ENCODE measurements at places on chromosomes 4 and X. TPM values are rescaled to one million over a fixed set of nuclear protein-coding genes. Genes with fewer than 3 reads are reported as not detected.

Gene MAP3K15
- total RNA-seq: not detected

Gene IQSEC2
- 49.3 TPM for total RNA-seq

Gene NMU
- total RNA-seq: 22.6 TPM

Gene VBP1
- total RNA-seq: 68.9 TPM

Gene PAK3
- total RNA-seq: not detected

Gene PABPC5
- total RNA-seq: not detected

Gene FAM193A
- total RNA-seq: 23.4 TPM

Gene TCEAL7
- total RNA-seq: not detected

Gene REELD1
- not detected for total RNA-seq

Gene RNF175
- not detected for total RNA-seq

GRCh38 chrX:93673869-93674271 lies at the start of gene FAM133A:
Gene FAM133A, plus strand, starts transcription at chrX:93674206. Its CDS starts 35,214 bp downstream, at chrX:93709420.
- H3K4me1 ChIP-seq: no peaks in the 10 kb centered on the region
- H3K4me3 ChIP-seq: no peak within 1 kb of the TSS
- H3K27ac ChIP-seq: no peak within 1 kb of the TSS
- no peaks in the 10 kb centered on the region for H3K27me3 ChIP-seq

GRCh38 chrX:7891928-7892327 lies 35.3 kb downstream of the PNPLA4 start:
- H3K27ac ChIP-seq: no peak overlapping the region
- H3K27me3 ChIP-seq: no peaks in the 10 kb centered on the region
- H3K4me1 ChIP-seq: no peaks in the 10 kb centered on the region
- no peak for DNase-seq

DNA sequence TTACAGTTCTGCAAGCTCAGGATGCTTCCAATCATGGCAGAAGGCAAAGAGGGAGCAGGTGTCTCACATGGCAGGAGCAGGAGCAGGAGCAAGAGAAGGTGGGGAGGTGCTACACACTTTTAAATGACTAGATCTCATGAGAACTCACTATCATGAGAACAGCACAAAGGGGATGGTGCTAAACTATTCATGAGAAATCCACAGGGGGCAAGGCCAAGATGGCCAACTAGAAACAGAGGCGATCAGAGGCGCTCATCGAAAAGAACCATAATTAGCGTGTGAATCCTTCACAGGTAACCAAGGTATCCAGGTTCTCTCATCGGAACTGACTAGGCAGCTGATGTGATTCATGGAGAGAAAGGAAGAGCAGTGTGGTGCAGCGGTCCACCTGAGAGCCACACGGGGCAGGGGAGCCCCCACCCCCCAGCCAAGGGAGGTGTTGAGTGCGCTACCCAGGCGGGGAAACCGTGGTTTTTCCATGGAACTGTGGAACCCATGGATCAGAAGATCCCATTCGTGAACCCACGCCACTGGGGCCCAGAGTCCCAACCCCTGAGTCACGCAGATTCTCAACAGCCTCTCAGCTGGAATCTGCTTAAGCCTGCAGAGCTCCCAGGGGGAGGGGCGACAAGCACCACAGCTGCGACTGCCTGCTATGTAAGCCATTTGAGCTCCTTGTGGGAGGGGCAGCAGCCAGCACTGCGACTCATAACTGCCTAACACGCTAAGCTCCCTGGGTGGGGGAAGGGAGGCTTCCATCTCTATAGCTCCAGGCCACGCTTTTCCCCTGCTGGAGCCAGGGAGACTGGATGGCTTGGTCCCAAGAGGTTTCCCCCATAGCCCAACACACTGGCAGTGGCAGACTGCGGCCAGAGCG lies 46.7 kb downstream of the FGF16 start:
- H3K27ac ChIP-seq: no peak overlapping the region
- peak; percentile 5 for DNase-seq
- H3K36me3 ChIP-seq: no peaks in the 10 kb centered on the region
- H3K4me1 ChIP-seq: no peaks in the 10 kb centered on the region

DNA sequence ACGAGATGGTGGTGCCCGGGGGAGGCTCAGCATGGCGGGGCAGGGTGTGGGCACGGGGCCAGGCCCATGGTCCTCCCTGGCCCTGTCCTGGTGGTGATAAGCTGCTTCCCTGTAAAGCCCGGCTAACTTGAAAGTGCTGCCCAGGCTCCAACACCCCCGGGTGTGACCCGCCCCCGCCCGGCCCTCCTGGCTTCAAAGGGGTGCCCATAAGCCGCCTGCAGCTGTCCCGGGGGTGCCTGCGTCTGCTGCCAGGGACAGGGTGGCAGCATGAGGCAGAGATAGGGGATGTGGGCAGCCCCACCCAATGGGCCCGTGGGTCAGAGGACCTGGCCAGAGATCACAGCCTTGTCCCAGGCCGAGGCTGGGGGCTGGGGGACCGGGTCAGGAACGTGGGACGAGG lies 18.1 kb downstream of the FGFRL1 start:
- no peak overlapping the region for H3K4me3 ChIP-seq
- peaks cover 19% of the 10 kb centered on the region for H3K27me3 ChIP-seq
- no peaks in the 10 kb centered on the region for H3K4me1 ChIP-seq
- H3K36me3 ChIP-seq: no peaks in the 10 kb centered on the region
- DNase-seq: no peak

GRCh38 chrX:103554687-103555424 lies 30.5 kb upstream of the TCEAL4 start:
- peak overlapping the region; percentile 52 for H3K27ac ChIP-seq
- peak overlapping the region; percentile 93 for H3K4me3 ChIP-seq
- peak; percentile 60 for DNase-seq
- H3K27me3 ChIP-seq: no peaks in the 10 kb centered on the region

DNA sequence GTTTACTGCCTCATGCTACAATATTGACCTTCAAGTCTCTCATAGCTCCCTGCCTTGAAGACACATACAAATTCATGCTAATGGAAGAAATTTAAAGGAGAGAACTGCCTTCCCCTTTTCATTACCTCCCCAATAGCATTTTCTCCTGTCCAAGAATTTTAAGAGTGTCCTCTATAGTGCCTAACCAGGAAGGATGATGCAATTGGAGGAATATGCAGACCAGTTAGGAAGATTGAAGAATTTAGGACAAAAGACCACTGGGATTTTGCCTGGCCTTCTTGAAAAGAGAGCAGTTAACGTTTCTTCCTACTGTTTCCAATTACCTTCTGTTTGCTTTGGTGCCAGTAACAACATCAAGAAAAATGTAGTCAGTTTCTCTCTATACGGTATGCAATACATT lies 443.9 kb downstream of the INPP4B start:
- H3K27me3 ChIP-seq: no peaks in the 10 kb centered on the region
- DNase-seq: no peak
- H3K4me1 ChIP-seq: peaks cover 41% of the 10 kb centered on the region
- H3K4me3 ChIP-seq: no peak overlapping the region

DNA sequence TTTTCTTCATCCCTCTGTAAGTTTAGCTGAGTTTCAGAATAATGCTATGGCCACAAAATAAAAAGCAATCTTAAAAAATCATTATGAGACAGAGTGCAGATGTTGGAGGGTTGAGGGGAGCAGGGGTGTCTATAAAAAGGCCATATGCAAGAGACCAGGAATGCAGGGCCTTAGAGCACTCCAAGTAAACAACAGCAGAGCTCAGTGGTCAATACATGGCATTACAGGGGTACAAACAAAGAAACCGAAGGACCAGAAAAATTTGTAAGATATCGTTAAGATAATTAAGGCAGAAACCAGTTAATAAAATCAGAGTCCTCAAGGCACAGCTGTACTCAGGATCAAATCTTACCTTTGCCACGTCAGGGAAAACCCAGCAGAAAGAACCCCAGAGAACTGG lies 28.4 kb upstream of the NDST3 start:
- H3K36me3 ChIP-seq: no peaks in the 10 kb centered on the region
- H3K4me3 ChIP-seq: no peak overlapping the region
- H3K27ac ChIP-seq: no peak overlapping the region
- DNase-seq: no peak

DNA sequence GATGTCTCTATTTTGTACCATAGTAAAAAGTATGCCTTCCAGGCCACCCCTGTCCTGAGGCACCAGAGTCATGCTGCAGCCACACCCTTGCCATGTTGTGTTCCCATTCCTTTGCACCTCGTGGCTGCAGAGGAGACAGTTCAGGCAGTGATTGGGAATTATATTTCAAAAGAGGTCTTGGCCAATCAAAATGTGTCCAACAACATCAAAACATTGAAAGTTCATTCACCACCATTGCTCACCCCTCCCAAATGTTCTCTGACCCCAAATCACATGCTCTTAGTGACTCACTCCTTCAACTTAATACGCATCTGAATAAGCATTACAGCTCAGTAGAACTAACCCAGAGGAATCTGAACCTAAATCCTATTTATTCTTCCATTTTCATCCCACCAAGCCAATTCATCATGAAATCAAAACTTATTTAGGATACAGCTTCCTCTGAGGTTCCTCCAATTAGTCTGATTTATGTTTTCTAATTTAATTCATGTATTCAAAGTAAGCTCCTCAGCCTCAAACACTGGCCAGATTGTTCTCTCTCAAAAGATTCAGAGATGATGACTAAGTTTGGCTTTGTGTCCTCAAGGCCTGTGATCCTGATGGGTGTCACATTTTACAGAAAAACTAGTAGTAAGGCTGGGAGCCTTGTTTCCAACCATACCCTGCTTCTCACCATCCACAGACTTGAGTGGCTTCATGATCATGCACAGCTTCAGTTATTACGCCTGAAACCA lies 323.2 kb upstream of the INTU start:
- no peaks in the 10 kb centered on the region for H3K27me3 ChIP-seq
- H3K27ac ChIP-seq: no peak overlapping the region
- H3K36me3 ChIP-seq: no peaks in the 10 kb centered on the region
- no peaks in the 10 kb centered on the region for H3K4me1 ChIP-seq
- no peak for DNase-seq
- no peak overlapping the region for H3K4me3 ChIP-seq

- H3K36me3 ChIP-seq: no peaks in the 10 kb centered on the region
- peak overlapping the region; percentile 31 for H3K4me3 ChIP-seq
- peak overlapping the region; percentile 91 for H3K27ac ChIP-seq
These were observed 23.3 kb downstream of the ARHGAP24 start for GRCh38 chr4:85498068-85498733.

DNA sequence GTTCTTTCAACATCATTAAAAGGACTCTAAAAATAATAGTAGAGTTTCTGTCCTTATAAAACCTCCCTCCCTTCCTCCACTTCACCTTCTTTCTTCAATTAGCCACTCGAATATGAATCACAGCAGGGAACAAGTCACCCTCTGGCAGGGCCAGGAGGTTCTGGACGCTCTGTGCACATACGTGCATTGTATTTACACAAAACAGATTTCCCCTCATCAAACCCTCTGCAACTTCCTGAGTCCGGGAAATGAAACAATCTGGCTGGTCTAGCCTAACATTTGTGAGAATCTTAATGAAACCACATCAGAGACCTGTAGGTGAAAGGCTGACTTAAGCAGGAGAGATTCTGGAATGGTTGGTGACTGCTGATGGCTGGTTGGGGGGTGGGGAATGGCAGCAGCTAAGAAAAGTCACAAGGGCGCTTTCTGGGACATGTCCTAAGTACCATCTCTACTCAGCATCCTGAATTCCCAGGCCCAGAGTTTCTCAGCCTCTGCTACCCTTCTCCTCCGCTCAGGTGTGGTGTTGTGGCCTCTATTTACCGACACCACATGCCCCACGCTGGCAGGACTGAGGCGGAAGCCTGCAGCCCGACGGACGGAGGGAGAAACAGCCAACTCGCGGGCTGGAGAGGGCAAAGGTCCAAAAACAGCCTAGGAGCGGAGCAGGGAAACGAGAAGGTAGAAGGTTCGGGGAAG lies 1.0 kb downstream of the ZDHHC9 start:
- peak overlapping the region; percentile 90 for H3K4me3 ChIP-seq
- peak overlapping the region; percentile 97 for H3K27ac ChIP-seq
- no peaks in the 10 kb centered on the region for H3K27me3 ChIP-seq

- H3K36me3 ChIP-seq: no peaks in the 10 kb centered on the region
- no peak overlapping the region for H3K4me3 ChIP-seq
- no peak overlapping the region for H3K27ac ChIP-seq
These were observed 692.6 kb downstream of the FAM133A start for GRCh38 chrX:94366616-94367015.

DNA sequence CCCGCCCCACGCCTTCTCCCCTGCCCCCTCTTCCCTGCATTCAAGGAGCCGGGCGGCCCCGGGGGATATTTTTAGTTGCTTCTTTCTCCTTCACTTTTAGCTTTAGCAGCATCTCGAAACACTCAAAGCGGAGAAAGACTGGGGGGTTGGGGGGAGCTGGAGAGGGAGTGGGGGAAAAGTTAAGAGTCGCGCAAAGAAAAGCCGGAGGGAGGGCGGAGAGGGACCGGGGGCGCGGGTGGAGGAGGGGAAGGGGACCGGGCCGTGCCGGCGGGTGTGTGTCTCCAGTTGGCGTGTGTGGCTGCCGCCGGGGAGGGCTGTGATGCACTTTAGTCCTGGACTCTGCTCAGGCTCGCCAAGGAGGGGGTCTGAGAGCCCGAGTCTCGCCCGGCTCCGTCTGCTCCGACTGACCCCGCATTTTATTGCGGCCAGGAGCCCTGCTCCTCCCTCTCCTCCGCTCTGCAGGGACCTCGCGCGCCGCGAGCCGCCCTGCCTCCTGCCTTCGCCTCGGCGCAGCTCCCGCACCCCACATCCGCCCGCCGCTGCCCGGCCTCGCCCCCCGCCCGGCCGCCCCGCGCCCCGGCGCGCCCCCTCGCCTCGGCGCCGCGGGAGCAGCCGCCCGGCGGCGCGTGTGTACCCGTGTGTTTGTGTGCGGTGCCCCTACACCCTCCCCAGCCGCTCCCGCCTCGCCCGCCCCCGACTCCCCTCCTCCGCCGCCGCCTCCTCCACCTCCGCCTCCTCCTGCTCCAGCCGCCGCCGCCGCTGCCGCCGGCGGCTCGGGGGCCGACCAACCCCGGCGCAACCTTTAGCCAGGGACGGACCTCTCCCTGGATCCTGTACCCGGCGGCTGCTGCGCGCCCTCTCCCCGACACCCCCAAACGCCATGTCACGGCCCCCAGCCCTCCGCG lies 1.4 kb downstream of the ZNF827 start:
- no peak for DNase-seq
- H3K27me3 ChIP-seq: no peaks in the 10 kb centered on the region
- H3K4me1 ChIP-seq: peaks cover 22% of the 10 kb centered on the region
- peak overlapping the region; percentile 93 for H3K27ac ChIP-seq
- H3K36me3 ChIP-seq: no peaks in the 10 kb centered on the region
- peak overlapping the region; percentile 84 for H3K4me3 ChIP-seq

- H3K36me3 ChIP-seq: no peaks in the 10 kb centered on the region
- H3K4me3 ChIP-seq: no peak overlapping the region
- no peaks in the 10 kb centered on the region for H3K27me3 ChIP-seq
These were observed 778 bp downstream of the C1QTNF7 start for GRCh38 chr4:15428611-15429010.
